ENCODE measurements at places on chromosomes 11 and 22.

DNA sequence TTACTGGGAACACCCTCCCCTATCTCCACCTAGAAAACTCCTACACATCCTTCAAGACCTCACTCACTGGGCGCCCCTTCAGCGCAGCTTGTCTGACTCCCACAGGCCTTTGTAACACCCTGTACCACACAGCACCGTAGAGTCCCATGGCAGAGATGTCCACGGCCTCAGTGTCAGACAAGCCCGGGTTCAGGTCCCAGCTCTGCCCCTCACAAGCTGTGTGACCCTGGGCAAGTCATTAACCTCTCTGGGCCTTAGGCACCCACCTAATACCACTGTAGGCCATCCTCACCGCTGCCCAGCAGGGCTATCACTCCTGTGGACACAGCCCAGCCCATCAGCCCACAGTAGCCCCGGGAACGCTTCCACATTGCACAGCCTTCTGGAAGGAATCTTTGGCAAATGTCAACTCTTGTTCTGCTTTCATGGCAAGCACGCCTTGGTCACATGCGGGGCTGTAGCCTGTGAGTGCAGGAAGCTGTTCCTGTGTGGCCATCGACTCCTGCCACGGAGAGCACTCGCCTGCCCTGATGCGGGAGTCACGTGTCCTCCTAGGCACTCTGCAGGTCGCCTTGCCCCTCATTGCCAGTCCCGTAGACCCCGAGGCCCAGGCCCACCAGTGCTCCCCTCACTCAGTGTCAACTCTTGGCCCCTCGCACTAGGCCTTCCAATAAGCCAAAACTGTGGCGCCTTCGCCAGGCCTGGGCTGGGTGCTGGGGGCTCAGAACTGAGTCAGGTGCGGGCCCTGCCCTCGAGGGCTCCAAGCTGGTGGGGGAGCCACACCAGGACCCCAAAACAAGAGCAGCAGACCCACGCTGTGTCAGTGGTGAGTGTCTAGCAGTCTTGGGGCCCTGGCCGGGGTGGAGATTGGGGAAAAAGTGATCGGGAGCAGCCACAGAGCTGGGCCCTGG lies 32.9 kb upstream of the RFPL3 start:
- no peak for DNase-seq

DNA sequence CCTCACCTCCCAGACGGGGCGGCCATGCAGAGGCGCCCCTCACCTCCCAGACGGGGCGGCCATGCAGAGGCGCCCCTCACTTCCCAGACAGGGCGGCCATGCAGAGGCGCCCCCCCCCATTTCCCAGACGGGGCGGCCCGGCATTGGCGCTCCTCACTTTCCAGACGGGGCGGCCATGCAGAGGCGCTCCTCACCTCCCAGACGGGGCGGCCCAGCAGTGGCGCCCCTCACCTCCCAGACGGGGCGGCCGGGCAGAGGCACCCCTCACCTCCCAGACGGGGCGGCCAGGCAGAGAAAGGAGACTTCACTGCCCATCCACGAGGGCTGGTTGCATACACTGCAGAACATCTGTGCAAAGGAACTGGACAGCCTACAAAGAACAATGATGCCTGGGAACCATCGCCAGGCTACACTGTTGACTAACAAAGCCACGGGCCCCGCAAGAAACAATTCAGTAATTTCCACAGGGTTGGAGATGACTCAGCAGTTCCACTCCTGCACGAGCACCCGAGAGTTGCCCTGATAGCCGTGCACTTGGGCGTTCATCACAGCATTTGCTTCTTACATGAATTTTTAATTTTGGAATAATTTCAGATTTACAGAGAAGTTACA lies 58.7 kb downstream of the CTTN start:
- no peak for DNase-seq

DNA sequence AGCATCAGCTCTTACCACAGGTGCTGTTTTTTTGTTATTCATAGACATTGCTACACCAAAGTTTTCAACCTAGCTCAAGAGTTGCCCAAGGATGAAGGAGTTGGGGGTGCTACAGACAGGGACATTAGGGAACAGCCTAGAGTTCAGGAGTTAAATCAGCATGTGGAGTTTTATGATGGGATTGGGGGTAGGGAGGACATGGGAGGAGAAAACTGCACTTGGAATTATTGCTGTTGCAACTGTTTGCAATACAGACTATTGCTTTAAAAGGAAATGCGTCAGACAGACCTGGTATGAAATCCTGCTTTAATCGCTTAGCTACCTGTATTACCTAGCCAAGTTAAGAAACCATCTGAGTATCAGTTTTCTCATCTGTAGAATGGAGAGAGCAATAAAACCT lies 6.3 kb downstream of the TMA7B start:
- no peak for DNase-seq

DNA sequence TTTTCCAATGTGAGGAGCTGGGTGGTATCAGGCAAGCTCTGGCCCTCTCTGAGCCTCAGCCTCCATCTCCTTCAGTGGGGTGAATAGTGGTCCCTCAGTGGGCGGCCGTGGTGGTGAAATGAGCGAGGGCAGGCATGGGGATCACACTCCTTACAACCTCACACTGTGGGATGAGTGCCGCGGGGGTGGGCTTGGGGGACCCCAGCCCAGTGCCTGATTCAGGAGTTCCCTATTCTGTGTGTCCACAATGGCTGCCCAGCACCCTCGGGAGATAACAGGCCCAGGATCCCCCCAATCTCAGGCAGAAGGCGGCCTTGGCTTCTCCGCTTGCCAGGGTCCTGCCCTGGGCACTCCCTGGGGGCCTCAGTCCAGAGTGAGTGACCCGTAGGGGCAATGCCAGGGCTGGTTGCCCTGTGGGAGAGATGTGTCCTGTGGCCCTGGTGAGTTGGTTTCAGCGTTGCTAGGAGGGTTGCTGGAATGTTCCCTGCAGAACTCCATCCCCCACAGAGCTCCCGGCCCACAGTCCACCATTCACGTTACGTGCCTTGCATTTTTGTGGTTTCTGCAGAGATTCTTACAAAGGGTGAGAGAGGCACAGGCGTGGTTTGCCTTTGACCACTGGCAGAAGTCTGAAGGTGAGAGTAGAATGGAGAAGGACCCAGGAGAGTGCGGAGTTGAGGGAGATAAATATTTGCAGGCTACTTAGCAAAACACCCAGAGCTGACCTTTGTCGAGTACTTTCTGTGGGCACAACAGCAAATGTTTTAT lies 2.9 kb downstream of the ALDH3B1 start:
- no peak for DNase-seq

DNA sequence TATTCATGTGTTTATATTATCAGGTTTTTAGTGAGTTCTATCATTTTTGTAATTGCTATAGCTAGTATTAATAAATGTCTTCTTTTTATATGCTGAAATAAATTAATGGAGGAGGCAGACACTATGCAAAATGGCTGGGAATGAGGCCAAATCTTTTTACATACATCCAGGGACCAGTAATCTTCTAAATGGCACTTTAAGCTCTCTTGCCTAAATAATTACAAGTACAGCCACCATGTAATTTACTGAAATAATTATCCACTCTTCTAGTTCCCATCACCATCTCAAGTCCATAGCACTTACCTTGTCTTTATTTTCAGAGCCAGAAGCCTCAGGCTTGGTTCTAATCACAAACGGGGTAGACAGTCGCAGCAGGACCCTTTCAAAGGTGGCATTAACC lies 79.1 kb downstream of the GUCY1A2 start:
- no peak for DNase-seq

GRCh38 chr11:116416852-116417251 lies 355.9 kb downstream of the BUD13 start:
- no peak for DNase-seq

- no peak for DNase-seq
Observed at GRCh38 chr22:48175721-48176120, 1413.3 kb downstream of the TBC1D22A start.
